ENCODE measurements at places on chromosomes 16 and 17. TPM values are rescaled to one million over a fixed set of nuclear protein-coding genes. Genes with fewer than 3 reads are reported as not detected.
A peak's percentile ranks its signal among the peaks of the same experiment; 100 is the strongest.

- H3K27ac ChIP-seq: peak overlapping the region; percentile 45
- no peak for DNase-seq
- no peak overlapping the region for H3K4me3 ChIP-seq
- H3K27me3 ChIP-seq: no peaks in the 10 kb centered on the region
- H3K36me3 ChIP-seq: peaks cover 3% of the 10 kb centered on the region
Measured at GRCh38 chr16:68360547-68360946, 49.7 kb downstream of the PRMT7 start.

- H3K27ac ChIP-seq: no peak overlapping the region
- peaks cover 26% of the 10 kb centered on the region for H3K27me3 ChIP-seq
- no peak for DNase-seq
Measured at GRCh38 chr17:79414063-79414792, 196.6 kb downstream of the RBFOX3 start.

- H3K4me1 ChIP-seq: peaks cover 14% of the 10 kb centered on the region
- no peaks in the 10 kb centered on the region for H3K27me3 ChIP-seq
- DNase-seq: no peak
- peaks cover 3% of the 10 kb centered on the region for H3K36me3 ChIP-seq
- H3K4me3 ChIP-seq: no peak overlapping the region
- H3K27ac ChIP-seq: peak overlapping the region; percentile 11
Measured at GRCh38 chr16:56246051-56246817, 54.9 kb downstream of the GNAO1 start.

The IKZF3 gene
- 0.29 TPM for total RNA-seq

DNA sequence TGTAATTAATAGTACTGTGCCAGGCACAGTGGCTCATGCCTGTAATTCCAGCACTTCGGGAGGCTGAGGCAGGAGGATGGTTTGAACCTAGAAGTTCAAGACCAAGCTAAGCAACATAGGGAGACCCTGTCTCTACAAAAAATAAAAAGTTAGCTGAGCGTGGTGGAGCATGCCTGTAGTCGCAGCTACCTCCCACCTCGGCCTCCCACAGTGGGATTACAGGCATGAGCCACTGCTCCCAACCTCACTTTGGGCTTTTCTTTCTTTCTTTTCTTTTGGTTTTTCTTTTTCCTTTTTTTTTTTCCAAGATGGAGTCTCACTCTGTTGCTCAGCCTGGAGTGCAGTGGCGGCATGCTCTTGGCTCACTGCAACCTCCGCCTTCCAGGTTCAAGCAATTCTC, 137.8 kb downstream of the MRM1 start:
- no peak overlapping the region for H3K27ac ChIP-seq
- H3K36me3 ChIP-seq: no peaks in the 10 kb centered on the region
- DNase-seq: no peak
- peaks cover 57% of the 10 kb centered on the region for H3K27me3 ChIP-seq
- H3K4me3 ChIP-seq: no peak overlapping the region

- H3K4me3 ChIP-seq: peak overlapping the region; percentile 67
- no peak for DNase-seq
- H3K27me3 ChIP-seq: no peaks in the 10 kb centered on the region
Measured at GRCh38 chr17:47829870-47830269, 1.5 kb downstream of the MRPL10 start.

DNA sequence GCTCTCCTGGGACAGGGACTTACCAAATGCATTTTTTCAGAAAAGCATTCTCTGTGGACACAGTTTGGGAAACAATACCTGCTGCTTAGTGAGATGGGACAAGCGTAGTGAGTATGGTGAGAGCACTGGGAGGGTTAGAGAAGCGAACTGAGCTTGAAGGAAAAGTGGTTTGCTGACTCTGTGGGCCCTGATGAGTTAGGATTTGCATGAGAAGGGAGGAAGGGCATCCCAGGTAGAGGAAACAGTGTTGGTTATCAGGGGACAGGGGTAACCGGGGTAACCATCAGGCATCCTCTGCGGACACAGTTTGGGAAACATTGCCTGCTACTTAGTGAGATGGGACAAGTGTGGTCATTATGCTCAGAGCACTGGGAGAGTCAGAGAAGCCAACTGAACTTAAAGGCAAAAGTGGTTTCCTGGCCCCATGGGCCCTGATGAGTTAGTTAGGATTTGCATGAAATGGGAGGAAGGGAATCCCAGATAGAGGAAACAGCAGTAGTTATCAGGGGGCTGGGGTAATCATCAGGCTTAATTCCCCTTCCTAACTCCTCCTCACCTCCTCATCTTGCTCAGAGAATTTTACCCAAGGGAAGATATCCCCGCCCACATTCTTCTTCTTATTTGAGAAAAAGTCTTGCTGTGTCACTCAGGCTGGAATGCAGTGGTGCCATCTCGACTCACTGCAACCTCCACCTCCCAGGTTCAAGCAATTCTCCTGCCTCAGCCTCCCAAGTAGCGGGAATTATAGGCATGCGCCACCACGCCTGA, 319.3 kb downstream of the RBFOX1 start:
- H3K27ac ChIP-seq: no peak overlapping the region
- H3K4me1 ChIP-seq: peaks cover 6% of the 10 kb centered on the region
- no peak overlapping the region for H3K4me3 ChIP-seq
- H3K36me3 ChIP-seq: no peaks in the 10 kb centered on the region
- peaks cover 5% of the 10 kb centered on the region for H3K27me3 ChIP-seq
- no peak for DNase-seq

DNA sequence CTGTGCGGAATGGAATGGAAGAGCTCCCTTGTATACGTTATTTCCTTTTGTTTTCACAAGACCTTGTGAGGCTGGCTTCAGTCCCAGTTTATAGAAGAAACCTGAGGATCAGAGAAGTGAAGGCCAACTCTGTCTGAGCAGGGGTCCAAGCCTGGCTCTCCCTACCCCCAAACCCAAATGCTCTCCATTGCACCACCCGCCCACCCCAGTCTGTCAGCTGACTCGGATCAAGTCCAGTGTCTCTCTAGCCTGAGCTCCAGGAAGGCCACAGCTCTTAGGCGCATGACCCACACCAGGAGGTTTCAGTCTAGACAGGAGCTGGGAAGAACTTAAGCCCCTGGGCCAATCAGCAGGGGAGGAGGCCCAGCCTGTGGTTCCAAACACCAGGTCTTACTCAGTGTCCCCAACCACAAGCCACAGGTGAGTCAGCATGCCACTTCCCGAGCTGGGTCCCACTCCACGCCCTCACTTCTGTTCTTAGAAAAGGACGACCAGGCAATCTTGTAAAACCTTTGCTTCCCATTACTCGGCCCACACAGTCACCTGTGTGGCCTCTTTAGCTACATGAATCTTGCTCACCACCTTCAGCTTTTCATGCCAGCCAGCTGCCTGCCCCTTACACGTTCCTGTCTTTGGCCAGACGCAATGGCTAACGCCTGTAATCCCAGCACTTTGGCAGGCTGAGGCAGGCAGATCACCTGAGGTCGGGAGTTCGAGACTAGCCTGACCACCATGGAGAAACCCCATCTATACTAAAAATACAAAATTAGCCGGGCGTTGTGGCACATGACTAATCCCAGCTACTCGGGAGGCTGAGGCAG, 27.8 kb downstream of the TK2 start:
- no peaks in the 10 kb centered on the region for H3K27me3 ChIP-seq
- H3K27ac ChIP-seq: peak overlapping the region; percentile 26
- no peaks in the 10 kb centered on the region for H3K36me3 ChIP-seq
- peaks cover 8% of the 10 kb centered on the region for H3K4me1 ChIP-seq
